ENCODE measurements at places on chromosomes 5 and 9.

GRCh38 chr5:79269733-79270166 is 33.8 kb downstream of the JMY start:
- DNase-seq, result no peak

- no peak for DNase-seq
Measured at GRCh38 chr5:136191304-136192014, 1.5 kb downstream of the SMIM32 start.

- no peak for DNase-seq
Measured at GRCh38 chr9:114384836-114385396, 2.9 kb downstream of the AKNA start.

- no peak for DNase-seq
Measured at GRCh38 chr5:130011986-130012385, 107.7 kb downstream of the CHSY3 start.

DNA sequence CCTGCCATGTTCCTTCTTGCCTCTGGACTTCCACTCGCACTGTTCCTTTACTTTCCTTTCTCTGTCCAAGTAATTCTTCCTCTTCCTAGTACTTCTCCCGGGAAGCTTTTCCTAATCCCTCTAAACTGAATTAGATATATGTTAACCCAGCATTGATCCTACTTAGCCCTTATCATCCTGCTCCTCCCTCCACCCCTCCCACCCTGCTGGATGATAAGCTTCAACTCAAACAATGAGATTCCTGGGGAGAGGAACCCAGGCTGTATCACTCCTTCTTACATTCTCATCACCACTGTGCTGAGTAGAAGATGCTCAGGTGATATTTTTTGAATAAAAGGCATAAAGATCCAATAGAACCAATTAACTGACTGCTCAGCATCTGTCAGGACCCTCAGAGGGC is 45.7 kb downstream of the CDK5RAP2 start:
- no peak for DNase-seq

DNA sequence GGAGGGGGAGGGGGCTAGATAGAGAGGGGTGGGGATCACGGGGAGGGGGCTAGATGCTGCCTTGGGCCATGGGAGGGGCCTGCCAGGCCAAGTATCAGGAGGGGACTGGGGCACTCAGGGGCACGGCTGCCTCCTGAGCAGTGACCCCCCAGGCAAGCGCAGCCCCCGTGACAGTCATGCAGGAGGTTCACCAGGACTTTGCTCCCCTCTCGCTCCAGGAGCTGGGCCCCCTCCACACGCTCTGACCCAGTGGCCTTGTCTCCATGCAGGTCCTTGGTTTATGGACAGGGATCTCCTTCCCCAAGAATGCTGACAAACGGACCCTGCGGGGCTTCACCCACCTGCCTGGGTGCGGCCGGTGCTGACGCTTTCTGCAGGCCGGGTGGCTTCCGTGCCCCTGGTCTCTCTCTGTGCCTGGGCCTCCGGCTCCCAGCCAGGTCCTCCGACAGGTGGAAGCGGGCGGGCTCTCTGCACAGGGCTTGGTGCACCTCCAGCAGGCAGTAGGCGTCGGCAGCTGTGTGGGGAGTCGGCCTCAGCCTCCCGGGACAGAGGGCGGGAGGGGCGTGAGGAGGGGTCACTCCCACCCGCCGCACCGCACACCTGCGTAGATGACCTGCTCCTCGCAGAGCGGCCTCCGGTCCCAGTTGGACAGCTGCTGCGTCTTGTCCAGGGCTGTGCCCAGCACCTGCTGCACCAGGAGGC is 46.8 kb upstream of the NRARP start:
- no peak for DNase-seq

- no peak for DNase-seq
Measured at GRCh38 chr9:68751556-68751955, 46.5 kb downstream of the PIP5K1B start.

GRCh38 chr9:88874391-88874790 is 116.9 kb upstream of the S1PR3 start:
- DNase-seq, result peak; percentile 18

DNA sequence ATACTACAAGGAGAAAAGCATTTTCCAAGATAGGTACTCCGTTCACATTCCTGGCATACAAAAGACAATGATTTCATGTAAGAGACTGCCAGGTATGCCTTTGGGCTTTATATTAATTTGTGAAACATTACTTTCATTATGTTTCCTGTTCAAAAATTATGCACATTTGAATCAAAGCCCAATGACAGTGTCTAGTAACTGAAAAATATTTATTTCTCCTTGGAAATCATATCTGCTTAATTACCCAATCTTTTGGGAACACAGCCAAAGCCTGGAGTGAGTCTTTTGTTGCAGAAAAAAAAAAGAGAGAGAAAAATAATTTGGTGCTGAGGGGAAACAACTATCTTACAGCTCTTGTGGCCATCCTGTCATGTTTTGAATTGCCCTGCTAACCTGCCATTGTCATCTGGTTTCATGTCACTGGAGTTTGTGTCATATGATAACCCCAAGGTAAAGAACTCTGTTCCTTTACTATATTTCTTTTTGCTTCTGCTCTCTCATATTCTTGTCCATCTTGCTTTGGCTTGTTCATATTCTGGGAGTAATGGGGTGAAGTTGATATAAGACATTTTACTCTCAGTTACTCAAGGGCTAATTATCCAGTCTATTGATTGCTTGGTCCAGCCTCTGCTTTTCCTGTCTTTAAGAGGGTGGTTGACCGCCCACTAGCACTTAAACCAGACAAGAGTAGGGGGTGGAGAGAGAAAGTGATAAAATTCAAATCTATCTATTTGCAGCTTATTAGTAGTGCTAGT is 238.3 kb upstream of the NUDT12 start:
- DNase-seq, result no peak

GRCh38 chr5:61289241-61289640 is 42.8 kb upstream of the ZSWIM6 start:
- no peak for DNase-seq

GRCh38 chr5:88885002-88885401 is 2.0 kb upstream of the MEF2C start:
- DNase-seq, result no peak

- DNase-seq, result no peak
Measured at GRCh38 chr9:135365013-135365768, 114.4 kb upstream of the PPP1R26 start.

- DNase-seq, result no peak
Measured at GRCh38 chr9:77063645-77064285, 44.3 kb downstream of the FOXB2 start.

DNA sequence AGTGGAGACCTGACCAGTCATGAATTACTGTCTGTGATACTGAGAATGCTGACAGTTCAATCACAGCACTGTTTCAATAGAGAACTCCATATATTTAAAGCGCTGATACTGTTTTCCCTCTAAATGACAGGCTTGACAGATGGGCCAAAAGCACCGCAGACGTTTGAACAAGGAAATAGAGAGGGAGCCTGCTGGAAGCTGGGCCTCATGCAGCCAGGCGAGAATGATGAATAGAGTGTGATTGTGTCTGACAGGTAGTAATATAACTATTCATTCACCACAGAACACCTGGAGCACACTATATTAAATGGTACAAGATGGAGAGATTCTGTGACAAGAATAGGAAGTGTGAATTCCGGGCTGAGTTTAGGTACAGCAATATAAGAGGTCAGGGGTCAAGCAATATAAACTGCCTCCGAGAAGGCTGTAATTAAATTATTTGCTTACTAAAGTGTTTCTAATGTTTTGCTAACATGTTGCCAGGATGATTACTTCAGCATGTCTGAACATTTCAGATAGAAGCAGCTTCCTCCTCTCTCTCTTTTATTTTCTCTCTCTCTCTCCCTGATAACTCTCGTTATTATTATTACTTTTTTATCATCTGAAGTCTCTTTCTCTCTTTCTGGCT is 297.7 kb downstream of the CSNK1G3 start:
- no peak for DNase-seq

GRCh38 chr9:22208846-22209585 is 199.9 kb upstream of the CDKN2B start:
- no peak for DNase-seq

GRCh38 chr5:74801941-74802340 is 34.9 kb downstream of the NSA2 start:
- no peak for DNase-seq

DNA sequence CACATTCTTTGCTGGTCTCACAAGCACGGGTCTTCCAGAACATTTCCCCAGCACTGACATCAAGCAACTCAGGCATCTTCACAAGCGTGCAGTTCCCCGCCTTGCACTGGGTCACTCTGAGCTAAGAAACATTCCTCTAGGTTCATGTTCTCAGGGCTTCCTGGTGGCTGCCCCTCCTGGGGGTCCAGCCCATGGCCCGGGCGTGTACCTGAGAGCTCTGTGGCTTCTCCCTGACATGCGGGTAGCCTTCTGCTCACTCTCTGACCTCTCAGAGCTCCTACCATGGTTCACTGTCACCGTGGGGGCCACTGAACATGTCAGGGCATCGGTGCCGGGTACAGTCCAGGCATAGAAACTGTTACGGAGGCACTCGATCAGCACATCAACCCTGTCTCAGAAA is 87.5 kb downstream of the OLFM1 start:
- DNase-seq, result no peak

- DNase-seq, result no peak
Measured at GRCh38 chr5:150550286-150550685, 42.4 kb downstream of the NDST1 start.

DNA sequence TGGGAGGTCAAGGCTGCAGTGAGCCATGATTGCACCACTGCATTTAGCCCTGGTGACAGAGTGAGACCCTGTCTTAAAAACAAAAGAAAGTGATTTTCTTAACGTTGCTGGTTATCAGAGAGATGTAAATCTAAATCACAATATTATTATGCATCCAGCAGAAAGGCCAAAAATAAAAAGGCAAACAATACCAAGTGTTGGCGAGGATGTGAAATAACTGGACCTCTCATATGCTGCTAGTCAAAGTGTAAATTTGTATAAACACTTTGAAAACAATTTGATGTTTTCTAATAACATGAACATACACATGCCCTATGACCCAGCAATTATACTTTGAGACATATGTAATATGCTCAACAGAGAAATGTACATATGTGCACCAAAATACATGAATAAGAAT is 110.7 kb upstream of the CNTLN start:
- DNase-seq, result no peak

- peak; percentile 12 for DNase-seq
Measured at GRCh38 chr5:103441523-103441922, 121.1 kb downstream of the NUDT12 start.

GRCh38 chr5:147430628-147431027 is 79.2 kb downstream of the DPYSL3 start:
- no peak for DNase-seq

DNA sequence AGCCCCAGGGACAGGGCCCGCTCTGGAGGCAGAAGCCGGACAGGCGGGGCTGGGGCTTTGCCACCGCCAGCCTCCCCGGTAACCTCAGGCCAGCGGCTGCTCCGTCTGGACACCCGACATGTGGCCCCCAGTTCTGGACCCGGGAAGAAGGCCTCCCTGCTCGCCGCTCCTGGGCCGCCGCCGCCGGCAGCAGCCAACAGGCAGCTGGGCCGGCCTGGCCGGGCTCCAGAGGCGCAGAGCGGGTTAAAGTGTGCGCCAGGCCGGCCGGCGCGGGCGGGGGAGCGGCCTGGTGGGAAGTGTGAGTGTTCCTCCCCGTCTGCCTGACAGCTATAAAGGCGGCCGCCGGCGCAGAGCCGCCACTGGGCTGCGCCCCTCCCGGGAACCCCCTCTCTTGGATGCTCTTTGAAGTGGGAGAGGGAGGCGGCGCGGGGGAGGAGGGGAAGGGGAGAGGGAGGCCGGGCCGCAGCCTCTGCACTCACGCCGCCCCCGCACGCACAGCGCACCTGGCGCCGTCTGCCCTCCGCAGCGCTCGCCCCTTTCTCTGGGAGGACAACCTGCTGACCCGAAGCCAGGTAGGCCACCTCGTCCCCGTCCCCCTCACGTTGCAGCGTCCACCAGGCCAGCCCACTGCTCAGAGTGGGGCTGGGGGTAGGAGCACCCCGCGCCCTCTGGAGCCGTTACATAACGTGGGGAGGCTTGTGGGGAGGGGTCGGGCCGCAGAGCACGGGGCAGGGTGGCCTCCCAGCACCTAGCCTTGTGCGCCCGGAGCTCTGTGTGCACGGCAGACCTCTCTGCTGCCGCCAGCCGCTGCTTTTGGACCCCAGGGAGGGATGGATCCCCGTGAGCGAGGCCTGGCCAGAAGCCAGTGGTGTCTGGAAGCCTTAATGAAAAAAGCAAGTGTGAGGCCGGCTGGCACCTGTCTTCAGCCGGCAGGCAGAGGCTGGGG is at the start of gene ADAMTSL2:
Gene ADAMTSL2 (plus strand): TSS at position 359 of the 946 bp plus-strand sequence. CDS start 2,009 bp downstream, outside the sequence.
- DNase-seq, result peak; percentile 26

GRCh38 chr9:134134949-134135342 is 936 bp upstream of the WDR5 start:
- peak; percentile 52 for DNase-seq

- DNase-seq, result peak; percentile 92
Measured at GRCh38 chr9:133238851-133239532, 29.9 kb upstream of the OBP2B start.

DNA sequence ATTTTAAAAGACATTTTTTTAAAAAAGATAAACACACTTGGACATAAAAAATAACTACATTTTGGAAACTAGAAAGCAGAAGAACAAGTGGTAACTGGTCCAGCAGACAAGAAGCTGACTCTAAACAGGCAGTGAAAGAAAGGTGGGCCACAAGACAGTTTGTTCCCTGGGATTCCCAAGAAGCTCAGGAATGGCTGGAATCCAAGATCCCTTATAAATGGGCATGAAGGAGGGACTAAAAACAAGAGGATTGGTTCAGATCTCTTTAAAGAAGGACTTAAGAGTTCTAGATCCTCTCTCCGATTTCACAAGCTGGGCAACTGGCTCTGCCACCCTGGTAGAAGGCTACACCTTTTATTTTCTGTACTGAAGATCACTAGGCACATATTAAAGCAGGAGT is 102.8 kb downstream of the ARL15 start:
- DNase-seq, result no peak

- no peak for DNase-seq
Measured at GRCh38 chr5:181188700-181189362, 16.2 kb downstream of the TRIM7 start.

DNA sequence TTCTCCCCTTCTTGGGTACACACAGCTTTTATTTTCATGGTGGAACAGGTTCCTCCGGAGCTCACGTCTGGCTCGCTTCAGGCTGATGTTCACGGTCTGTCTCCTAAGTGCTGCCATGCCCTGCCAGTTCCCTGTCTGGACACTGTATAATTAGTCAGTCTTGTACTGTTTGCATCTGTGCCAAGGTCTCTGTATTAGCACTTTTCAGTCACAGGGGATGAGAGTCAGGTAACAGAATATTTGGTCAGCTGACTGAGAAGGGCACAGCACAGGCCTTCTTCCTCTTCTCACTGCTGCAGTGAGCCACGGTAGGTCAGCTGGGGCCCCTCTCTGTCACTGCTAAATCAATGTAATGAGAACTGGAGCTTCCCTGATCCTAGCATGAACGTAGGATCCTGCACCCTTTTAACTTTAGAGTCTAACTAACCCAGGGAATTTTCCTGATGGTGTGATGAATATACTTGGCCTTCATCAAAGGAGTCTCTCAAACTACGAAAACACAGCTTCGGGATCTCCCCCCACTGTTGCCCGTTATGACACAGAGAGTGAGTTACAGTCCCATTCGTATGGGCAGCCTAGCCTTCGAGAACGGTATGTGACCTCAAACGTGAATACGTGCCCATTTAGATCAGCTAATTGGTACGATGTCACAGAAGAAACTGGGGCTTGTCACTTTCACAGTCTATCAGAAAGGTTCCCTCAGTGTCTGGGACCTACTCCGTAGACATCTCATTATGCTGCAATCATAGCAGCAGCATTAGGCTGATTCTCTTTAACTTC is 354.1 kb upstream of the RFX3 start:
- no peak for DNase-seq
